ENCODE measurements at places on chromosomes 4 and X. TPM values are rescaled to one million over a fixed set of nuclear protein-coding genes. Genes with fewer than 3 reads are reported as not detected.

The CFP gene
- total RNA-seq = 0.81 TPM

The UGT8 gene
- total RNA-seq = not detected

The ADRA2C gene
- 0.18 TPM for total RNA-seq

The ETDB gene
- total RNA-seq = not detected

The RTL5 gene
- 0.09 TPM for total RNA-seq

The SORCS2 gene
- under 0.01 TPM for total RNA-seq

The TTC29 gene
- under 0.01 TPM for total RNA-seq

The GLRB gene
- total RNA-seq = 5.1 TPM
